T-helper 17 cell (primary cell): ENCODE measurements at places on chromosomes 7 and 10.

- no peak for DNase-seq
Measured at GRCh38 chr10:123301077-123301857, 147.1 kb downstream of the BUB3 start.

DNA sequence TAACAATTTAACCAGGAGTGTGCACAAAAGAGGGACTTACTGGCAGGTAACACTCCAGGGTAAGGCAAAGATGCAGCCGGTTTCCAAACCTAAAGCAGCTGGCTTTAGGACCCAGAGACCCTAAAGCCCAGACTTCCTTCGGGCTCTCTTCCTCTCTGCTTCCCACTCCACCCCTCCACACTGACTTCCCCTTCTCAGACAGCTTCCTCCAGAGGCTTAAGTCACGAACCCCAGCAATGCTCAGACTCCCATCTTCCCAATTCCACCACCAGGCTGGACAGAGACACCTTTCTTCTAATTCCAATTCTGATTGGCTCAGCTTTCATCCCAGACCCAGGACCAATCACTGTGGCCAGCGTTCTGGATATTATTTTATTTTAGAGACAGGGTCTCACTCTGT, 24.8 kb downstream of the STYXL1 start:
- no peak for DNase-seq

GRCh38 chr10:120873741-120874140, 22.6 kb downstream of the WDR11 start:
- DNase-seq, result no peak

DNA sequence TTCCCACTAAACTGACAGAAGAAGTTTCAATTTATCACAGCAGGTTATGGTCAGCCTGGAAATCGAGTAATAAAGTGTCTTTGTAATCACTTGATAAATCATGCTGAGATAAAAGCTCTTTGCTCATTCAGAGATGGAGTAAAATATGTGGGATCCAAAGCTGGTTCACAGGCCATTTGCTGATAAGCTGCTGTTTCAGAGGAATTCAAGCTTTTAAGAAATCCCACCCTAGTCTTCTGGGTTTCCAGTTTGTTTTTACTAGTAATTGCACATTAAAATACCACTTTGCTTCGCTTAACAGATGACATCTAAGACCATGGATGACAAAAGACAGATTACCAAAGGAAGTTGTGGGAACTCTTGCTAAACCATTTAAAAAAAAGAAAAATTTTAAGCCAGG, 37.4 kb upstream of the CDK6 start:
- DNase-seq, result no peak

DNA sequence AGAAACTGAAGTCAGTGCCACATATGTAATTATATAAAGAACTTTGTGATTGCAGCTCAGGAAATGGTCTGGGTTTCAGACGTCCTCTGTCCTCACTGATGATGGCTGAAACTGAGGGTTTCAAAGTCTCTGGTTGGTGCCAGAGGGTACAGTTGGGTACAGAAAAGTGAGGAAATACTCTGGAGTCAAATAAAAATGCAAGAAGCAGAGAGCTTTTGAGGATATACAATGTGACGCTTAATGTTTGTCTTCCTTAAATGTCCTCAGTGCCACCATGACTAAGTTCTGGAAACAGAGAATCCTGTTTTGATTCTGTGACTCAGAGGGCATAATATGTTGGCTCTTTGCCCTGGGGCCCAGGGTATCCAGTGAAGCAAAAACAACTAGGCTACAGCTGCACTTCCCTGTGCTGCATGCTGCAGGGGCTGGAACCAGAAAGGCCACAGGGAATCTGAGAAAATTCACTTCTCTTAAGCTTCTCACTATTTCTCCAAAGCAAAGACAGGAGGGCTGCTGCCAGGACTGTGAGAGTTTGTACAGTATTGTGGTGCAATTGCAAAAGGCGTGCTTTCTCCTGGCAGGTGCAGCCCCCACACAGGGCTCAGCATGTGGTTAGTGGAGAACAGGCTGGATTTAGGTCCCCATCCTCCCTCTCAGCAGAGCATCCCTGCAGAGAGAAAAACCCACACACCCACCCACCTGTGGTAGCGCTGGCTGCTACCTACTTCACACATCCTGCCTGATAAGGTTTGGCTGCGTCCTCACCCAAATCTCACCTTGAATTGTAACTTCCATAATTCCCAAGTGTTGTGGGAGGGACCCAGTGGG, 169.5 kb upstream of the SVIL start:
- no peak for DNase-seq
